ENCODE measurements at places on chromosomes 4 and X.
A peak's percentile ranks its signal among the peaks of the same experiment; 100 is the strongest.

DNA sequence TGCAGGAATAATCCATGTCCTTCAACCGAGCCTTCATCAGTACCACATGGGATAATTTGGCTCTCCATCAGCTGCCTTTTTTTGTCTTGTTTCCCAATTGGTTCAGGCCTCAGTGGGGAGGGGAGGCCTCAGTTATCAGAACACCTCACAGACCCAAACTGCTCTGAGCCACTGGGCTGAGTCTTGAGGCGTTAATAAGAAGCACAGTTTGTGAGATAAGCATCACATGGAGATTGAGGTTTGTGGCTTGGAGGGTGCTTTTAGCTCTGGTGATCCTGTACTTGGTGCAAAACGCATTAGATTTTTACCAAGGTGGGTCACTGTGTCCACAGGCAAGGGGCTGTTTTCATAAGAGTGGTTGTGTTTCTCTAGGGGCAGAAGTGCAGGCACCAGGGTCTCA, 82.8 kb upstream of the HPF1 start:
- no peak for DNase-seq

GRCh38 chr4:53490965-53491622, 100.2 kb downstream of the LNX1 start:
- DNase-seq = peak; percentile 30

- DNase-seq = no peak
Measured at GRCh38 chr4:10535912-10536311, 78.7 kb upstream of the ZNF518B start.

- no peak for DNase-seq
Measured at GRCh38 chrX:39988496-39988895, 109.3 kb downstream of the BCOR start.

DNA sequence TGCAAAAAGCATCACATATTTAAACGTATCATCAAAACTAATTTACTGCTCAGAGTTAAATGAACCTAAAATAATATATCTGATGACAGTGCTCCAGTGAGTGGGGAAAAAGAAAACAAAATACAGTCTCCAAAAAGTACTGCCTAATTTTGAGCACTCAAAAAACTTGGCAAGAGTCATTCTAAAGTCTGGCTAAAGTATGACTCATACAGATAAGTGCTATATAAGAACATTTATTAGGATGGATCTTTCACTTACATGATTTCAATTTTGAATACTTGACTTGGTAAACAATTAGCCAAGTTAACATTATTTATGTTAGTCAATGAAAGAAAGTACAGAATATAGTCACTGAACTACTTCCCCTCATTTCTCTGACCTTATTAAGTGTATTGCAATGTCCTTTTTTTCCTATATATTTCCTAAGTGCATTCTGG, 27.2 kb downstream of the FBXO8 start:
- no peak for DNase-seq

GRCh38 chr4:118973295-118973694, 84.6 kb downstream of the SYNPO2 start:
- DNase-seq = no peak

Measured in H7 (cell line).